Stimulated activated naive CD4-positive, alpha-beta T cell treated with Interleukin-2 at 50 U/mL for 16 hours (primary cell): ENCODE measurements at places on chromosomes 5 and 9.

DNA sequence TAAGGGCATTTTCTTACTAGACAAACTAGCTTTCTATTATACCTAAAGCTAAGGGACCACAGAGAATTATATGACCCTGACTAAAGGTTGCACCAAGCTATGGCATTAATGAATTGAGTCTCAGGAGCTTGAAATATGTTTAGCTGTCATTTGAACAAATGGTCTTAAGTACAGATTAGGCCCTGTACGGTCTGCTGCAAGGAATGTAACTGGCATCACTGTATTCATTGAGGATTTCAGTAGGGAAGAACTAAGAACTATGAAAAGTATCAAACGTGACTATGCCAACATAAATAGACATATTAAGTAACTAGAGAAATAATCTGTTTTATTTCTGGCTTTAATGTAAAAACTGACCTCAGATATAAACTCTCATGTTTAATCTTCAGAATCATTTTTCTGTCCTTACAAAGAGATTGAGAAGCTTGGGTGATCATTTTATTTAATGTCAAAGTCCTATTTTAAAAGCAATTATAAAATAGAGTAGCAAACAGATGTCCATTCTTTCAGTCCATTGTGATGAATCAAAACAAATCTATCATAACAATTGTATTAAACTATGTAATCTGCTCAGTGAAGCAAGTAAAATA, 845.9 kb downstream of the MAT2B start:
- DNase-seq: no peak

GRCh38 chr5:126745259-126745992, 31.5 kb upstream of the LMNB1 start:
- no peak for DNase-seq

DNA sequence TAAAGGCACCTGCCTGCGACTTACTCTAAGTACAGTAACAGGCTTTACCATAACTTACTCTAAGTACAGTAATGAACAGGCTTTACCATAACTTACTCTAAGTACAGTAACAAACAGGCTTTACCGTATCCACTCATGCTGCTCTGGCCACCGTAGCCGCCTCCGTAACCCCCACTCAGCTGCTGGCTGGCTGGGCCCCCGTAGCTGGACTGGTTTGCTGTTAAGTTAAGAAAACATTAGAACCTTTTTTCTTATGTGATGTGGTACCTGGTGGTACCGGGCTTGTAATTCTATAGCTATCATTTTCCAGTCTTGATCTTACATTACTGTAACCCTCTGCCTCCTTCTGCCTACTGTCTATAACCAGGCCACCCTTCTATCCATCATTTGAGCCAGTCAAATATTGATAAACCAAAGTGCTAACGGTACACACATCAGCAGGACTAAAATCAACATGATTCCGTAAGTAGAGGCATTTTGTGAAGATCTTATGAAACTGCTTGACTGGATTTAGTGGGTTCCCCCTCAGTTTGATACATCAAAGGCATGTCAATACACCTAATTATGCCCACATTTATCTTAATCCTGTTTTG, 7.4 kb downstream of the HNRNPH1 start:
- no peak for DNase-seq

DNA sequence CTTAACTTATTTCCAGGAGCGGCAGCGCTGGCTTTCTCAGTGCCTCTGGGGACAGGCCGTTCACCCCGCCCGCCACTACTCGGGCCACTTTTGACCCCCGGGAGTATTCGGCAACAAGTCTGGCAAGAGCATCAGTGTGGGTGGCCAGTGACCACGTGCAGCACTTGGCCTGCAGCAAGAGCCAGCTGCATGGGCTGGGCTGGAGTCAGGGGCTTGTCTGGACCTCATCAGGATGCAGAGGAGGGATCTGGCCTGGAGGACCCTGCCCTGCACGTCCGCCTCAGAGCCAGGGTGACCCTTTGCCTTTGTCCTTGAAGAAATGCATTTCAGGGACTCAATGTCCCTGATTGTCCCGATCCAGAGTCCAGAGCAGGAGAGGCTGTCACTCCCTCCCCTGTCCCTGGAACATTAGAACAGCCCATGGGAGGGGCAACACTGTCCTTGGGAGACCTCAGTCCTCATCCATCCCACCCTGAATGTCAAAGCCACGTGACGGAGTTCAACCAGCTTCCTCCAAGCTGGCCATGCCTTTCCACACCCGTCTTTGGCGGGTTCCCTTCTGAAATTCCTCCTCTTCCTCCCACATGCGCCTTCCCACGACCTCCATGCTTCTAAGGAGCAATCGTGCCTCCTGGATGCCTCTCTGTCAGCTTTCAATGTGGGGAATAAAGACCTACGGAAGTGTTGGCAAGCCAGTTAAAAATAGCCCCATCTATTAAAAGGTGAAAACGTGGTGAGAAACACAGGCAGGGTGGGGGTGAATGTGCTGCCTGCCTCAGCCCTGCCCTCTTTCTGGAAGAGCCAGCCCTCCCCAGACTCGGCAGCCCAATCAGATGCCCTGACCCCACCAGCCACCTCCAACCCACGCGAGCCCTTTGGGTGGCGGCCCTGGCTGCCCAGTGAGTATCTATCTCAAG, 99.0 kb downstream of the OLFM1 start:
- DNase-seq: no peak

DNA sequence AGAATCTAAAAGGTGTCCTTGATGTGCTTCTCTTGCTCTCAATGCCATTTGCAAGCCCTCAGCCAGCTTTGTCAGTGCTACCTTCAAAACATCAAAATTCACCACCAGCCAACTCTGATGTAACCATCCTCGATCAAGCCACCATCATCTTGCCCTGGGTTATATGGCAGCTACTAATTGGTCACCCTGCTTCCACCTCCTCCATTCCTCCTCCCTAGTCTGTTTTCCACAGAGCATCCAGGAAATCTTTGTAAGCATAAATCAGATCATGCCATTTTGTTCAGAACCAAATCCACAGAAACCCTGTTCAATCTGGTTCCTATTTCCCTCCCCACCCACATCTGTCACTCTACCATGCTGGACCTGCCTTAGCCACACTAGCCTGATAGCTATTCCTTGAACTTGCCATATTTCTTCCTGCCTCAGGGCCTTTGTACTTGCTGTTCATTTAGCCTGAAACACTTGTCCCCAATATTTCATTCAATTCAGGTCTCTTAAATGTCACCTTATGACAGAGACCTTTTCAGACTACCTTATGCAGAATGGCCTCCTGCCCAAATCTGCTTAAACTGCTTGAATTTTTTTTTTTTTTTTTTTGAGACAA, 1.9 kb upstream of the B4GALT1 start:
- no peak for DNase-seq

DNA sequence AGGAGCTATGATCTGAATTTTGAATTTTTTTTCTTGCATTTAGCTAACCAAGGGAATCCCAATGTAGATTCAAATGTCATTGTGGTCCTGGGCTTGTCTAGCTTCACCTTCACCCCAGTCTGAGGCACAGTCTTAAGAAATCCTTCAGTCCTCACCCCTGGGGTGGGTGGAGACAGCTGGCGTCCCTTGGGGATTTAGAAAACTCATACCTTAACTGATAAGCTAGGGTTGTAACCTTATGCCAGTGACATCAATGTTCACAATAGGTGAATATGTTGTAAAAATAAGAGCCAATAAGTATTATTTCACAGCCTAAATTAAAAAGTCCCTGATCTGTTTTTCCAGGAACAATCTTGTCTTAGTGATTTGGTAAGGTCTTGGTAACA, 4.6 kb downstream of the ISOC1 start:
- no peak for DNase-seq

DNA sequence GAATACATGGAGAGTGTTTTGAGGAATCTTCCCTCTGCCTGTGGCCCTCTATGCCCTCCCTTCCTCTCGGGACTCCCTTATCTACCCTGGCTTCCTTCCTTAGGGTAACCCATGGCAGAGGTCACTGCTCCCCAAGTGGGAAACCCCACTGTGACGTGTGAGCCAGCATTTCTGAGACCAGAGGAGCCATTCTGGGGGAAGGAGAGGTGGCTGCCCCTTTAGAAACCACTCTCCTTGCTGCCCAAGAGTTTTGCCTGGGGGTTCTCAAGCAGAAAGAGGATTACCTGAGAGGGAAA, 23.1 kb downstream of the CCNJL start:
- no peak for DNase-seq

GRCh38 chr5:141349917-141350619, at the start of gene PCDHGB1:
TSS of gene PCDHGB1 (plus strand) at chr5:141350099. CDS start at chr5:141350261, 162 bp downstream.
- peak; percentile 14 for DNase-seq
